NCI-H748 treated with DMSO at 0.1 percent for 48 hours (cell line): ENCODE measurements at places on chromosomes 2 and 18.

DNA sequence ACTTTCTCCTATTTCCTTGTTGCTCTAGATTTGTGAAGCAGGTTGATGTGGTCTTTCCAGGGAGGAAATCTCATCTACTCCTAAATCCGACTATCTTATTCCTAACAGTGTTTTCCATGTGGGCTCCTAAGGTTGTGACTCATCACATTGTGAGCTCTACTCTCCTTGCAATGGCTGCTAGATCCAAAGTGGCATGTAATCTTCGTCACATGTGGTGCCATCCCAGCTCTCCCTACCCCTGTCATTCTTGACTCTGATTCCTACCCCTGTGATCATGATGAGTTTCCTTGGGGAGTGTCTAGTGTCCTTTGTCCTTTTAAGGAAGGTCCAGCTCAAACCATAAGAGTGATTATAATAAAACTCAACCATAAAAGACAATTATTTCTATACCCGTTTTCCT lies 47.3 kb upstream of the GULP1 start:
- no peak for DNase-seq

DNA sequence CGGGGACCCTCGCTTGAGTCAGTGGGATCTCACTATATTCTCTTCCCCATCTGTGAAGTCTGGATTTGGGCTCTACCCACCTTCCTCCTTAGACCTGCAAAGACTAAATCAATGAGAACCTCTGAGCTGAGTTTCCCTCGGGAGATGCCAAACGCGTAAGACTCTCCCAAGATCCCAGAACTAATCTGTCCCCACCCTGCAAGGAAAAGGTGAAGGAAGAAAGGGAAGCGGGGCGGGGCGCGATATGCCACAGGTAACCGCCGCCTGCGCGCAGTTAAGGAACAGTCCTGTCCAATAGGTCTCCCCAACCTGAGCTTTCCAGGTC lies 780 bp downstream of the SRD5A2 start:
- no peak for DNase-seq

- no peak for DNase-seq
These were observed 249.1 kb upstream of the TEKT4 start for GRCh38 chr2:94622113-94622618.

GRCh38 chr2:1546023-1546591 lies 132.8 kb downstream of the TPO start:
- peak; percentile 42 for DNase-seq

- no peak for DNase-seq
These were observed 48.5 kb downstream of the CPO start for GRCh38 chr2:206987810-206988209.
